ENCODE measurements at places on chromosomes 2 and 18.

- DNase-seq: no peak
Measured at GRCh38 chr2:9030841-9031240, 27.4 kb upstream of the MBOAT2 start.

DNA sequence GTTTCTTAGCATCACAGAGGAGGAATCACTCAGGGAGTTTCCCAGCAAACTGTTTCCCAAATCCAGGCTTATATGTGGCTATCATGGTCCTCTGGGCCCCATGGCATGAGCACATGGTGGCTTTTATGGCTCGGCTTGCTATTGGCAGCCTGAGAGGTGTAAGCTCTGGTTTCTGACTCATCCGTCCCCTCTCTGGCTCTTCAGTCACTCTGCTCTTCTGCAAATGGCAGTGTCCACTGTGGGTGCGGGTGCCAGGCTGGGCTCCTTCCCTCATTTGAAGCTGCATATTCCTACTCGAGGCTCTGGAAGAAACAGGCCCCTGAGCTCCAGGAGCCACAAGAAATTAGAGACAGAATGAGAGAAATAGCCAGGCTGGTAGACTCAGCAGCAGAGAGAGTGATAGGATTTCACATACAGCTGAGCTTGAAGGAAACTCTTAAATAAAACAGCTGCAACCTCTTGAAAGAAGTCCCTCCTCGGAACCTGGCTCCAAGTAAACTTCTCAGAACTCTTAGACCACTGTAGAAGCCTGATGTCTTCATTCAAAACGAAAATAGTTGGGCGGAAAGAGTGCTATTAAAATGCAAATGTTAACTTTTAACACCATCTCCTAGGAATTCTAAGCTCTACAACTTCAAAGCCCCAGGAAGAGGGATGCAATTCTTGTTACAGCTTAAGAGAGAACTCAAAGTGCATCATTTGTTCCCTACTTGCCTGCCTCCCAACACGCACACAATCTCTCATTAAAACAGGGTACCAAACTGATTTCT lies 212.6 kb upstream of the SP5 start:
- no peak for DNase-seq

DNA sequence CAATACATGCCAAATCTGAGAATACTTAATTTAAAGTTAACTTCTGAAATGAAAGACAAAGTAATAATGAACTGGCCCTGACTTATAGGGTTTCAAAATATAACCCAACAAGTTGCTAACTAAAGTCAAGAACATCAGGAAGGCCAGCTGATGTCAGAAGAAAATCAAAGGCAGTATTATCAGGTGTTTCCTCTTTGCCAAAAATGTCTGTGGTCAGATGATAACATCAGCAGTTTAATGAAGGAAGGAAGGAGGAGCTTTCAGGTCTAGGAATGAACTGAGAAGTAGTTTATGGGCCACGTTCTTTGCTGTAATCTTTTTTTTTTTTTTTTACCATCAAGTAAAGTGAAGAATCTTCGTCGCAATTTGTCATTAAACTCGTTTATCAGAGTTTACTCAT lies 40.9 kb downstream of the CDH2 start:
- no peak for DNase-seq

DNA sequence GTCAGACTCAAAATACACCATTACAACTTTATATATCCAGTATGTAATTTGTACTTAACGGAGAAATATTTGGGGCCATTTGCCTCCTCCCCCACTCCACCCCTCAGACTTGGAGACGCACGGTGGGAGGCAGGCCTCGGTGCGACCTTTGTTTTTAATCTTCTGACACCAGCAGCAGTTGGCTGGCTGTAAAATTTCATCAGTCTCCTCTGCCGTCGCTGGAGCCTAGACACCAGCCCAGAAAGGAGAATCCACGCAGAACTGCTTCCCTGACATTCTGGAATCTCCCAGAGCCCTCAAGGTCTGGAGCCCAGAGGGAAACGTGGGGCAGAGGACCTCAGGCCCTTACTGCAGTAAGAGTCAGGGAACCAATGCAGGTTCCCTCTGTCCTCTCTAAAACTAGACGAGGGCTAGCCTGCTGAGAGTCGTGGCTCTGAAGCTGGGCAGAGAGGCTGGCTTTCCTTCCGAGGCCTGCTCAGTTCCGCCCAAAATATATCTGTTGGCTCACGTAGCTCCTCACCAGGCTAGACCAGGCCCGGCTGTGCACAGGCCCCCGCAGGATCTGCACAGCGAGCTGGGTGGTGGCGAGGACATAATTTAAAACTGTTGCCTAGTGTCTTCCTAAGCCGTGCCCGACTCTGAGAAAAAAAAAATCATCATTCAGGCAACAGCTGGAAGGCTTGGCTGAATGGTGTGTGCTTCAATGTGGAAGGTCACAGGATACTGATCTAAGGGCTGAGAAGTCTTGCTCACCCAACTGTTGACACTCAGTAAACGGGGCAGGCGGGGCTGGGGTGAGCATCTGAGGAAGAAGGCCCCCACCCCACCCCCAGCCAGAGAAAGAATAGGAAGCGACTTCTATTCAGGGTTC lies 40.4 kb downstream of the EN1 start:
- no peak for DNase-seq

DNA sequence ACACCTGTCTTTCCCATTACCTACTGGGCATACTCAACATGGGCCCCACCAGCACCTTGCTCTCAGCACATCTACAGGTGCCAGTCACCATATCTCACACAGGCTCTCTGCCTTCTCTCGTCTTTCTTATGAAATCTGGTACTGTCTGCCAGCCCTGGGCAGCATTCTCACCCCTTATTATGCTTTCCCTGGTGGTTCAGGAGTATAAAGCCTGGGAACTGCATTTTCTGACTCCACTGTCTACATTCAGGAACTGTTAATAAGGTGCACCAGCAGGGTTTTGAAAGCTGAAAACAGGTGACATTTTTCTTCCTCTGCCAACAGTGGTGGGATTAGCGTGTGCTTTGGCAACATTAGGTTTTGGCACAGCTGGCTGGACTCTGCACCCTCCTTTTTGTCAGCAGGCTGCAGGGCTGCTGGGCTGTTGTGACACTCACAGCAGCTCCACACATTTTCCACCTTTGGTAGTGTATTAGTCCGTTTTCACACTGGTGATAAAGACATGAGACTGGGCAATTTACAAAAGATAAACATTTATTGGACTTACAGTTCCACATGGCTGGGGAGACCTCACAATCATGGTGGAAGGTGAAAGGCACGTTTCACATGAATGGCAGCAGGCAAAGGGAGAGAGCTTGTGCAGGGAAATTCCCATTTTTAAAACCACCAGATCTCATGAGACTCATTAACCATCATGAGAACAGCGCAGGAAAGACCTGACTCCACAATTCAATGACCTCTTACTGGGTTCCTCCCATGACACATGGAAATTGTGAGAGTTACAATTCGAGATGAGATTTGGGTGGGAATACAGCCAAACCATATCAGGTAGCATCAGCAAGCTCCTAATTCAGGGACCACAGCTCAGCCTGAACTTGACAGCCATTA lies 343.1 kb upstream of the LYPD1 start:
- no peak for DNase-seq

DNA sequence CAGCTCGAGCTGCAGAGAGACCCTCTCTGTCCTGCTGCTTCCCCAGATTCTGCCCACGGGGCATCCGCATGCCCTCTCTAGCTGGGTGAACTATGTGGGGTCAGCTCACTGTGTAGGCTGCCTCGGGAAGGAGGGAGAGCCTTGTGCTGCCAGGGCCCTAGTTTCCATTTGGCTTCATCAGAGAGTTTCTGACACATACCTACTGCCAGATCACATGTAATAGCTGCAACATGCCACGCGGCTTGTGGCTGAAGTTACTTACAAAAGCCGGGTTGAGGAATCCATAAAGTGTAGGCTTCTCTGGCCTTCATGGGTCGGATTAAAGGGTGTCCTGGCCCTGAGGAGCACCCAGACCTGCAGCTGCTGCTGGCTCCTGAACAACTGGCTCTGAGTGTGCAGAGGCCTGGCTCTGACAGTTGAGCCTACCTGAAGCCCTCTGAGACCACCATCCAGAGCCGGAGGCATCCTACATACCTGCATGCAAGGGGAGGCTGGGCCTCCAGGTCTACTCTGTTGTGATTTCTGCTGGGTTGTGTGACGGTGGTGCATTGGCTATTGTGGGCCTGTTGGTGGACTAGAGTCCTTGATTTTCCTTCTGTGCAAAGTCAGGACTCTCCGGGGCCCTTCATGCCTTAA lies 130.0 kb downstream of the SH3RF3 start:
- no peak for DNase-seq

DNA sequence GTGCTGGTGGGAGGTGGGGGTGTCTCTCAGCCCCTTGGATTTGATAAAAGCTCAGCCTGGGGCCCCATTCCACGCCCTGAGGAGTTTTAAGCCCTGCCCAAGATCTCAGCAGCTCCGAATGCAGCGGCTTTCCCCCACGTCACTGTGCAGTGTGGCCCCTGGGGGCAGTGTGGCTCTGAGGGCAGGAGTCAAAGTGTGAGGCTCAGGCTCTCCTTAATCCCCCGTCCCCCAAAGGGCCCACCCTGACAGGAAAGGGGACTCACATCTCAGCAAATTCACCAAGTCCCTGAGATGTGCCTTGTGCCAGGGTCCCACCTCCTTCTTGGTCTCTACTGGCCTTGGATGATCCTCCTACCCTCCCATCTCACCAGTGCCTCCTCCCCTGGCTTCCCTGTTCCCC lies 25.2 kb downstream of the NPPC start:
- no peak for DNase-seq

DNA sequence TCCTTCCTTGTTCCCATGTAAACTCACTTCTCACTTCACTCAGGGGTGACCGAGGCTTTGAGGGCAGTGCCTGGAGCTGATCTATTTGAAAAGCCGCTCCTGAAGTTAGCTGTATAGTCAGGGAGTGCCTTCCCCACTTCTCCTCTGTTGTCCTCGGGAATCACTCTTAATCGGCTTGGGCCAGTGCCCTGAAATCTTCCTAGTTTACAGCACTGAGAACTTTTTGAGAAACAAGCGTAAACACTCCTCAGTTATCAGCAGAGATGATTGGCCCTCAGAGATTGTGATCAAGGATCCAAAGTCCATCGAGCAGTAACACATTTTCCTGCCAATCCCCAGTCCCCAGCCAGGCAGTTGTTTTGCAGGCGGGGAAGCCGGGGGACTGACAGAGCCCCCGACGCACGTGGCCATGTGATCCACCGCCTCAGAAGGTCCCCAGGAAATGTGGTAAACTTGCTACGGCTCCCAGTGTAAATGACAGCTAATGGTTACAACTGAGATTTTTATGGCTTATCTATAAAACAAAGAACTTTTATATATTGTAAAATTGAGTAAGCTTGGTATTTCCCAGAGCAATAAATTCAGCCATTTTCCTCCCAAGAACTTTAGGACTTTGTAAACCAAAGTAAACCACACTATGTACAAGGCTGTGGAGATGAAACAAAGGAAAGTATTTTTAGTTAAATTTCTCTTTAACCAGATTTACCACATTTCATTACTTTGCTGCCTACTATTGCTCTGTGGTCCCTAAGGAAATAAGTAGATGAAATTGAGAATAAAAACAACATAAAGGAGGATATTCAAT lies 53.5 kb downstream of the C18orf63 start:
- DNase-seq: no peak

DNA sequence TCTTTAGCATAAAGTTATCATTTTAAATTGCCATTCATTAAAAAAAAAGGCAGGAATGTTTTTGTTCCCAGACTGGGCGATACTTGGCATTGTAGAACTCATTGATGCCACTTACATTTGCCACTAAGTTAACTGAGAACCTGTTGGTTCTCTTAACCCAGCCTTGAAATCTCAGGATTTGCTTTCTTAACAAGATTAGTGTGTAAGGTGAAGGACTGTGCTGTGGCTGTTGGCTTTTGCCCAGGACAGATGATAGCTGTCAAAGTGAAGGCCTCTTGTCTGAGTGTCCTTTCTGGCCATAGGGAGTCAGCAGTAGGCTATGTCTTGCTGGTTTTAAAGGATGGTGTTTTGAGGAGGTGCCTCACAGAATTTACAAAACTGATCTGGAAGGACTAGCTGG lies 2.6 kb downstream of the DPYSL5 start:
- DNase-seq: no peak

DNA sequence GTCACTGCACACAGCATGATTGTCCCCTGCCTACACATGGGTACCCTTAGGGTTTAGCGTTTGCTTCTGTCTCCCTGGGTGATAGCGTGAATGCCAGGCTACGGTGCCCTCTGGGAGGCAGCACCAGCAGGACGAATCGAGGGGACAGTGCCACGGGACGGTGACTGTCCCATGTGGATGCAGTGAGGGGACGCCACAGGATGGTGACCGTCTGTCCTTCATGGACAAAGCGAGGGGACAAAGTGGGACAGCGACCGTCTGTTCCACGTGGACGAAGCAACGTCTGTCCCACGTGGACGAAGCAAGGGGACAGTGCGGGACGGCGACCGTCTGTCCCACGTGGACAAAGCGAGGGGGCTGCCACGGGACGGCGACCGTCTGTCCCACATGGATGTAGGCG lies 25.7 kb downstream of the CTDP1 start:
- no peak for DNase-seq

- no peak for DNase-seq
Measured at GRCh38 chr2:139798391-139798790, 1018.2 kb upstream of the NXPH2 start.

DNA sequence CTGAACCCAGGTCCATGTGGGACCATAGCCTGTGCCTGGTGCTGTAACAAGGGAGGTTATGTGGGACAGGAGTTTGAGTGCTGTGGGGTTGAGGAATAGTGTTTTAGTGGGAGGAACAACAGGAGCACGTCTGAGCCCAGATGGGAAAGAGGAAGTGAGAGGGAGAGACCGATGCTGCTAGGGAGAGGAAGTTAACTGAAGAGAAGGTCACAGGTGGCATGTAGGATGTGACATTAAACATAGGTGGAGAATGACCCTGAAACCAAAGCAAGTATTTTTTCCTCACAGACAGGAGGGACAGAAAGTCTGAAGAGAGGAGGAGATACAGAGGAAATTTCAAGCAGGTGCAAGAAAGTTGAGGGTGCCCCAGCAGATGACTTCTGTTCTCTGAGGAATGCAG lies 87.8 kb downstream of the ACOXL start:
- DNase-seq: no peak

GRCh38 chr18:37613253-37613565 lies 47.6 kb upstream of the CELF4 start:
- no peak for DNase-seq

DNA sequence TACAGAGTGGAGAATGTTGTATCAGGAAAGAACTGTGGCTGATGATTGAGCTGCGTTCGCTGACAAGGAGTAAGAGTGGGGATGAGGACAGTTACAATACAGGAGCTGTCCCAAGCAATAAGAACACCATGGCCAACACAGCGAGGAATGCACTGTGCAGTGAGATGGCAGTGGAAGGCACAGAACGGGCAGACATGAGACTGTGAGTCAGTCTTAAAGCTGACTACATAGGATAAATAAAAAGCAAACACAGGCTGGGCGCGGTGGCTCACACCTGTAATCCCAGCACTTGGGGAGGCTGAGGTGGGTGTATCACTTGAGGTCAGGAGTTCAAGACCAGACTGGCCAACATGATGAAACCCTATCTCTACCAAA lies 89.8 kb downstream of the CABYR start:
- DNase-seq: no peak

DNA sequence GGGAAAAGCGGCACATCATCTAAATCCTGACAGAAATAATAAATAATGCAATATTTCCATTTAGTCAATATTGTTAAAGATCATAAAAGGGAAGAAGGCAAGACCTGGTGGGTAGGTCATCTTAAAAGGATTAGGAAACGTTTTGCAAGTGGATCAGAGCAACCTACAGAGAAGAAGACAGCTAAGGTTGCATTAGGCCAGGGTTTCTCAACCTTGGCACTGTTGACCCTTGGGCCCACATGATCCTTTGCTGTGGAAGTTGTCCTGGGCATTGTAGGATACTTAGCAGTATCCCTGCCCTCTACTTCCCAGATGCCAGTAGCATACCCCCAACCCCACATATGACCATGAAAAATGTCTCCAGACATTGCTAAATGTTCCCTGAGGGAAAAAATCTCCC lies 55.0 kb downstream of the KLF7 start:
- DNase-seq: no peak

GRCh38 chr2:54787755-54788366 lies 64.4 kb downstream of the EML6 start:
- DNase-seq: no peak

Measured in stimulated activated CD8-positive, alpha-beta memory T cell treated with anti-CD3 and anti-CD28 coated beads, Interleukin-4, amount 100 ng/mL, for 1 hour (primary cell).